ENCODE measurements at places on chromosomes 16 and 17.

GRCh38 chr16:3642397-3643094 is 11.9 kb upstream of the DNASE1 start:
- DNase-seq, result no peak

- DNase-seq, result no peak
Observed at GRCh38 chr17:74227271-74228080, 14.1 kb downstream of the TTYH2 start.

DNA sequence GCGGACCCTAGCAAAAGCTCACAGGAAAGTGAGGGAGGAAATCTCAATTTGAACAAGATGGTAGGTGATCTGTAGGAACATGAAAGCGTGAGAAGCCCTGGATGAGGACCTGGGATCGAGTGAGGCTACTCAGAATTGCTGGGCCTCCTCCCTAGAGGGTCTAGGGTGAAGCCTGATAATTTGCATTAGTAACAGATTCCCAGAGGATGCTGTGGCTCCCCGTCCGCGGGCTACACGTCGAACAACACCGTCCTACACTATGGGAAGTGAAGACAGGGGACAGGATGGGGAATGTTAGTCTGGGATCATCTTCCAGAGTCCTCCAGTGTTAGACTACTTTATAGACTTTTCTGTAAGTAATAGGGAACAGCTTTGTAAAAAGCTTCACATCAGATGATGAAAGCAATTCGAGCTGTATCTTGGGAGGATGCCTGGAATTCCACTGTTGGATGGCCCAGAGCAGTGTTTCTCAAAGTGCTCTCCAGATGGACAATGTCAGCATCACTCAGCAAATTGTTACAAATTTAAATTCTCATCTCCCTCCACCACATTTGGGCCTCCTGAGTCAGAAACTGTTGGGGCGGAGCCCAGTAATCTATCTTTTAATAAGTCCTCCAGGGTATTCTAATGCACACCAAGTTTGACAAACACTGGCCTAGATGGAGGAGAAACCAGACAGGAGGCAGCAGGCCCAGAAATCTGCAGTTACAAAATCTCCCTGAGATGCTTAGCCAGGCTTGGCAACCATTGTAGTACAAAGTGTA is 6.5 kb downstream of the FNDC8 start:
- no peak for DNase-seq

DNA sequence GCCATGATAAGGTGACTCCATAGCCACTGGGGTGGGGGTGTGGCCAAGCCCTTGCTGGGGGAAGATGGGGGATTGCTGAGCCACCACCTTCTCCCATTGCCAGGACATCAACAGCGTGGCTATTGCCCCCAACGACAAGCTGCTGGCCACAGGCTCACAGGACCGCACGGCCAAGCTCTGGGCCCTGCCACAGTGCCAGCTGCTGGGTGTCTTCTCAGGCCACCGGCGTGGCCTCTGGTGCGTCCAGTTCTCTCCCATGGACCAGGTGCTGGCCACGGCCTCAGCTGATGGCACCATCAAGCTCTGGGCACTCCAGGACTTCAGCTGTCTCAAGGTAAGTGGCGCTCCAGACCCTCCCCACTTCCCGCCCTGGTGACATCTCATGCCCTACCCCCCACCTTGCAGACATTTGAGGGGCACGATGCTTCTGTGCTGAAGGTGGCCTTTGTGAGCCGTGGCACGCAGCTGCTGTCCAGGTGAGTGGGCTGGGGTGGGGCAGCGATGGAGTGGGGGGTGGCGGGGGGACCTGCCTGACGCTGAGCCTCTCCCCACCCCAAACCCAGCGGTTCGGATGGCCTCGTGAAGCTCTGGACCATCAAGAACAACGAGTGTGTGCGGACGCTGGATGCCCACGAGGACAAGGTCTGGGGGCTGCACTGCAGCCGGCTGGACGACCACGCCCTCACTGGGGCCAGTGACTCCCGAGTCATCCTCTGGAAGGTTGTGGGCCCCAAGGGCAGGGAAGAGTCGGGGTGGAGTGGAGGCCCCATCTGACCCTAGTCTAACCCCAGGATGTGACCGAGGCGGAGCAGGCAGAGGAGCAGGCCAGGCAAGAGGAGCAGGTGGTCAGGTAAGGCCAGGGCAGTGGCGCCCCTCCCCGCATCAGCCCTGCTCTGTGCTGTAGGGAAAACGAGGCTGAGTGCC is 4.1 kb downstream of the NOXO1 start:
- DNase-seq, result no peak

- DNase-seq, result no peak
Observed at GRCh38 chr17:61507383-61508066, 55.3 kb downstream of the TBX4 start.

DNA sequence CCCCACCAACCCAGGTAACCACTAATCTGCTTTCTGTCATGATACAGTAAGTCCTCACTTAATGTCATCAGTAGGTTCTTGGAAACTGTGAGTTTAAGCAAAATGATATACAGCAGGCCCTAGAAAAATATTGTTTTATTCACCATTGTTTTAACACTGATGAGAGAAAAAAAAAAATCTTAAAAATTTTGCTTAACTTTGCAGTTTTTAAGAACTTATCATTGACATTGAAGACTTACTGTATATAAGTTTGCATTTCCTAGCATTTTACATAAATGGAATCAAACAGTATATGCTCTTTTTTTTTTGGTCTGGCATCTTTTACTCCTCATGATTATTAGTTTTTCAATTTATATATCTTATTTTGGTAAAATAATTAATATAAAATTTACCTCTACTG is 19.5 kb upstream of the CLTC start:
- DNase-seq, result no peak

GRCh38 chr17:76500747-76501017 is 541 bp downstream of the RHBDF2 start:
- no peak for DNase-seq

DNA sequence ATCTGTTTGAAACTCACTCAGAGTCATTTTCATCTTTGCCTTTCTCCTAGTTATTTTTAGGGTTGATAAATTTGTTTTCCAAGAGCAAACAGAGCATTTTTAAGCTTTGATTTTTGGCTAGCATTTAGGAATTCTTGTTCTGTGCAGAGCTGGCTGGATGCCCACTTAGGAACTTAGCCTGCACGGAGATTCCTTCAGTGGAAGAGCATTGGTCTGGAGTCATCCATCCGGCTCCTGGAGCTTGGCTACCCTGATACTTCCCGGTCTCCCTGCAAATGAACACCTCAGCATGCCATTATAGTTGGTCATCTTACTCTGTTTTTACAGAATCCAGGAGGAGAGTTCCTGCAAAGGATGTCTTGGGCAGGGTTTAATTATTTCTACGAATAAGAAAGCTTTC is 57.1 kb downstream of the SPECC1 start:
- no peak for DNase-seq

GRCh38 chr17:74430385-74430705 is 1.5 kb upstream of the GPRC5C start:
- no peak for DNase-seq

- no peak for DNase-seq
Observed at GRCh38 chr17:61583242-61583641, 7.8 kb downstream of the NACA2 start.

- DNase-seq, result no peak
Observed at GRCh38 chr17:77943971-77944370, 14.5 kb upstream of the TNRC6C start.

- DNase-seq, result peak; percentile 42
Observed at GRCh38 chr17:3715296-3715695, 8.4 kb upstream of the HASPIN start.

DNA sequence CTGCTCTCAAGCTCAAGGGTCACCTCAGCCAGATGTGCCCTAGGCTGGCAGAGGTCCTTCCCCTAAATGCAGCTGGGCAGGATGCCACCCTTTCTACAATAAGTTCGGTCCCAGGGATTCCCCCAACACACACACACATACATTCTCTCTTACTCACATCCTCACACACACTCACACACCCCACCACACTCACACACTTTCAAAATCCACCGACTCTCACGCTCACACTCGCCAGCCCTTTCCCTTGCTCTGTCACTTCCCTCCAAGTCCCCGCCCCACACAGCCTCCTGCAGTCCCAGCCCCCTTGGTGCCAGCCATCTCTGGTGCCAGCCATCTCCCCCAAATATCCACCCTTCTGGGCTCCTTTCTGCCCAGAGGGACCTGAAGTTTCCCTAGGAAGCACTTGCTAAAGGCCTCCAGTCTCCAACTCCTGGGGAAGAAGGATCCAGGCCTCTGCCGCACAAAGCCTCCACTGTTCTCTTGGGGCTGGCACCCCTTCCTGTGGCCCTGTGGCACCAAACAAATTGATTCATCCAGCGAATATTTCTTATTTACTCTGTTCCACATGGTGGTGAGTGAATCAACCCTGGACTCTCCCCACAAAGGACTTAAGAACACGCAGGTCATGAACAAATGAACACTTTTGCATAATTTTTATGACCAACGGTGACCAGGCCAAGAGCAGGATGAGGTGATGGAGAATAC is 3.8 kb upstream of the USP36 start:
- DNase-seq, result peak; percentile 73

DNA sequence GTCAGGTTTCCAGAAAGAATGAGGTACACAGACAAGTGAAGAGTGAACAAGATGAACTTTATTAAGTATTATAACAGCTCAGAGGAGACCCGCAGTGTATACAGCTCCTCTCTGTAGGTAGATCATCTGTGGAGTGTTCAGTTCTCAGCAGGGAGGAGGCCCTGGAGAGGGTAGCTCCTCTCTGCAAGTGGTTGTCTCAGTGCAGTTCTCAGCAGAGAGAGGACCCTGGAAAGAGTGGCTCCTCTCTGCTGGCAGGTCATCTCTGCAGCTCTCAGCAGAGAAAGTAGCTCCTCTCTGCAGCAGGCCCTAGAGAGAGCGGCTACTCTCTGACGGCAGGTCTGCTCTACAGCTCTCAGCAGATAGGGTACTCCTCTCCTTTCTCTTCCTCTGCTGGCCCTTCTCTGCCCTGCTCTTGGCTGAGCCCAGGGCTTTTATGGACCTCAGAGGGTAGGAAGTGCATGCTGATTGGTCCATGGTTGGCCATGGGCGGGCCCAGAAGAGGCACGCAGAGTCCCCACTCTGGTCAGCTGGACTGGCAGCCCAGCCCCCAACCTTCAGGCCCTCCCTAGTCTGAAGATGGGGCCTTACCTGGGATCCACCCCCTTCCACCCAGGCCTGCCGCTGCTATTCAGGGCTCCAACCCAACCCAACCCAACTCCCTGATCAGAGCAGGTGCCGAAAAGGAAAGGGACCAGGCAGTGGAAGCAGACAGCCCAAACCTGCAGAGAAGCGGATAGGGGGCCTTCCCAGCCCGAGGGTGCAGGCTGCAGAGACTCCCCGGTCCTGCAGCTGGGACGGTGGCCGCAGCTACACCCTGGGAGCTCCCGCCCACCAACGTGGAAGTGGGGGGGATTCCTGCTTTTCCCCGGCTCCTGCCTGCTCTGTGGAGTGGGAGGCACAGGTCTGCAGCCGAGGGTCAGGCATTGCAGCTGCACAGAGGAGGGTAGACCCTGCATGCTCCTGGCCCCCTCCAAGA is 18.5 kb upstream of the DNAJA2 start:
- no peak for DNase-seq

GRCh38 chr16:78307824-78308528 is 208.5 kb downstream of the WWOX start:
- no peak for DNase-seq

DNA sequence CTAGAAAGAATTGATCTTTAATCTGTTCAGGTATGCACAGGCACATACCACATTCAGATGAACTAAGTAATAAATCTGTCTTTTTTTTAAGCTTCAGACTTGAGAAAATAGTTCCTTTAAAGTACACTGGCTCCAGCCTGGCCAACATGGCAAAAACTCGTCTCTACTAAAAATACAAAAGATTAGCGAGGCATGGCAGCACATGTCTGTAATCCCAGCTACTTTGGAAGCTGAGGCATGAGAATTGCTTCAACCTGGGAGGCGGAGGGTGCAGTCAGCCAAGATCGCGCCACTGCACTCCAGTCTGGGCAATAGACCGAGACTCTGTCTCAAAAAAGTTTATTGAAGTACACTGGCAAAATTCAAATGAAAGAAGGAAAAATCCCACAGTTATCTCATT is 111.0 kb upstream of the NETO2 start:
- DNase-seq, result no peak

DNA sequence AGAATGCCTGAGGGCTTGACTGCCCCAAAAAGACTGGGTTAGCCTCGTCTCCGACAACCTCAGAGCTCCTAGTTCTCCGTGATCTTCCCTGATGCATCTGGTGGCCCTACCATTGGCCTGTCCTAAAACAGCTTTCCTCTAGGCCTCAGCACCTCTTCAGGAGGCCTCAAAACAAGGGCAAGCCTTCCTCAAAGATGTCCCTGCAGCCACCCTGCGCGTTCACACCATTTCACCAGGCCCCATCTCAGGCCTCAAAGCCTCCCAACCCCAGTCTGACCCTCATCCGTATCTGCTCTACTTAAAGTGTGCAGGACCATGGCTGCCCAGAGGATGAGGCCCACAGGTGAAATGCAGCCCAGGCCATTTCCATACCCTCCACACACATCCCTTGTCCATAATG is 7.4 kb downstream of the ALOXE3 start:
- DNase-seq, result no peak

GRCh38 chr16:46618516-46618915 is 2.7 kb downstream of the SHCBP1 start:
- DNase-seq, result no peak

DNA sequence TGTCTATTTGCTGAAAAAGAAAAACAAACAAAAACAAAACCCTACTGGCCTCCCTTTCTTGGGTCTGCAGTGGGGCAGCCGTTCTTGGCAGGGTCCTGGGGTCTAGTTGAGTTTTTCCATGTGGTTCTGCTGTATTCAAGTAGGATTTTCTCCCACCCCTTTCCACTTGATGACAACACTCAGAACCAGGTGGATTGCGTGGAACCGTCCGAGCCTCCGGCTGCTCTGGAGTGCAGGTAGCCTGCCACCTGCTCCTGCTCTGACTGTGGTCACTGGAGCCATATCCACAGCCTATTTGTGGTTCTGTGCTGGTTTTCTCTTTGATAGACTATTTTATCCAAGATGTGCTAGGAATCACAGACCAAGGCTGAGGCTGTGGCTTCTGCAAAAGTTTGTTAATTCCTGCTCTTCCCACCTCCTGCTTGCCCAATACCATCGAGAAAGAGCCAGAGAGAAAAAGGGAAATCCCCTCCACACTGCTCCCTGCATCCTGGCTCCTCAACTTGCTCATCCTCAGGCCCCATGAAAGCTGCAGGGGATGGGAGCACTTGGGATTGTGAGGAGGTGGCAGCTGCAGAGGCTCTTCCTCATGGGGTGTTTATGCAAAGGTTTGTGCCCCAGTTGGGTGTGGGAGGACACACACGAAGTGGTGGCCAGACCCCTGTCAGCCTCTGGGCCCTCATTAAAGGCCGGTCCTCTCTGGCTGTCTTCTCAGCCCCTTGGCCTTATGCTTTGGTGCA is 377.8 kb upstream of the TNRC6C start:
- DNase-seq, result no peak

- DNase-seq, result no peak
Observed at GRCh38 chr16:85170590-85171003, 58.3 kb upstream of the CIBAR2 start.

GRCh38 chr16:16169615-16170014 is 53.7 kb downstream of the ABCC6 start:
- no peak for DNase-seq

GRCh38 chr16:35170610-35171009 is 1711.2 kb downstream of the TP53TG3F start:
- DNase-seq, result no peak

All from head of caudate nucleus (tissue), 42 donors.